ENCODE measurements at places on chromosomes 1 and 21. TPM values are rescaled to one million over a fixed set of nuclear protein-coding genes. Genes with fewer than 3 reads are reported as not detected.
A peak's percentile ranks its signal among the peaks of the same experiment; 100 is the strongest.

GRCh38 chr1:10793129-10793651 is 3.3 kb downstream of the CASZ1 start:
- H3K27me3 ChIP-seq, result no peaks in the 10 kb centered on the region
- DNase-seq, result no peak
- peak overlapping the region; percentile 61 for H3K4me3 ChIP-seq
- H3K4me1 ChIP-seq, result peaks cover 10% of the 10 kb centered on the region

DNA sequence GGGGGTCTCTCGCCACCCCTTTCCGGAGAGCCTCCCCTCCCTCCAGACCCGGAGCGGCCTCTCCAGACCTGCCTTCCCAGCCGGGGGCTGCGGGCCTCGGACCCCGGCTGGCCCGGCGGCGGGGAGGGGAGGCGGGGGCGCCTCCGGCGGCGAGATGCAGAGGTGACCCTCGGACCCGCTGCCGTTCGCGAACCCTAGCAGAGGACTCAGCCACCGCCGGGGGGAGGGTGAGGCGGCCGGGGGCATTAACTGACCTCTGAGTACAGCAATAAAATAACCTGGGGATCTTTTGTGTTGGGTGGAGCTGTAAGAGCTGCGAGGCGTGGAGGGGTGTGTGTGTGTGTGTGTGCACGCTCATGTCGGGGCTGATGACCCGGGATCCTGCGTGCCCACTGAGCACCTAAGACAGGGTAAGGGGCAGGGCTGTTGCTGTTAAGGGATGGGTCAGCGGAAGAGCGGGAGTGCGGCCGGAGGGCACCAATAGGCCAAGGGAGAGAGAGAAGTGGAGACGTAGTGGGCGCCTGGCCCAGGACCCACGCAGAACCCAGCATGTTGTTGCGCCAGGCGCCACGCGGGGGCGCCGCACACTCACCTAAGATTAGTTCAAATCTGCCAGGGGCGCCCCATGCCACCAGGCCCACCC is 6.3 kb downstream of the HAPLN2 start:
- H3K4me1 ChIP-seq, result peaks cover 12% of the 10 kb centered on the region
- peak overlapping the region; percentile 9 for H3K27ac ChIP-seq
- DNase-seq, result peak; percentile 47
- H3K27me3 ChIP-seq, result no peaks in the 10 kb centered on the region
- H3K4me3 ChIP-seq, result peak overlapping the region; percentile 31
- no peaks in the 10 kb centered on the region for H3K36me3 ChIP-seq

The SLC44A3 gene
- 1.6 TPM for total RNA-seq

The MROH9 gene
- total RNA-seq, result 1.3 TPM

The LRRC38 gene
- not detected for total RNA-seq

The NBPF4 gene
- not detected for total RNA-seq

Data from ovary (tissue), 10 donors.